Activated naive CD8-positive, alpha-beta T cell treated with anti-CD3 and anti-CD28 coated beads for 36 hours (primary cell): ENCODE measurements at places on chromosomes 7 and 10.

- DNase-seq, result no peak
- H3K27me3 ChIP-seq, result peaks cover 8% of the 10 kb centered on the region
- H3K36me3 ChIP-seq, result no peaks in the 10 kb centered on the region
- no peak overlapping the region for H3K27ac ChIP-seq
These were observed 146.7 kb downstream of the SEM1 start for GRCh38 chr7:96562966-96563365.

DNA sequence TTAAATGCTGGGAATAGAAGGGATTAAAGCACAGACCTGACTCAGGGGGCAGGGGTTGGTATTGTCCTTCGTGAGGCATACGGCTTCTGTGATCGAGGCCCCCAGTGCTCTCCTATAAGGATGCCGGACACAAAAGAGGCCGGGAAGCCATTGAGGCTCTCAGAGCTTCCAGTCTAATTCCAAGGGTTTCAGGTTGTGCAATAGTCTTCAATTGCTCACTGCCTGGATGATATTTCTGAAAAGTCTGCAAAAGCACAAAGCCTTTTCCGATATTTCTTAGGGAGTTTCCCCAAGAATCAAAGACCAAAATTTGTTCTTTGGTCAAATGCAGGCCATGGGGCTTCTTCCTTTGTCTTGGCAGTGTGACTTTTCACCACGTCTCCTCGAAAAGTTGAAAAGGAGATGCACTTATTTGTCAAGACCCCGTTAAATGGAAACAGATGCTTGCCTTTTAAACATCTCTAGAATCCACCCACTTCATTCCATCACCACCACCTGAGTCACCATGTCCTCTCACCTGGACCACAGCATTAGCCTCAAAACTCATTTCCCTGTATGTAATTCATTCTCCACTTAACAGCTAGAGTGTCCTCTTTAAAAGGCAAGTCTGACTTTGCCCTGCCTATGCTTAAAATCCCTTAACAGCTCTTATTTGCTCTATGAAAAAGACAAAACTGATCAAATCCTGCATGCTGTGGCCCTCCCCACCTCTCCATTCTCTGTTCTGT lies 134.8 kb upstream of the NAMPT start:
- H3K27ac ChIP-seq, result peak overlapping the region; percentile 74
- H3K27me3 ChIP-seq, result peaks cover 34% of the 10 kb centered on the region
- peak; percentile 42 for DNase-seq

DNA sequence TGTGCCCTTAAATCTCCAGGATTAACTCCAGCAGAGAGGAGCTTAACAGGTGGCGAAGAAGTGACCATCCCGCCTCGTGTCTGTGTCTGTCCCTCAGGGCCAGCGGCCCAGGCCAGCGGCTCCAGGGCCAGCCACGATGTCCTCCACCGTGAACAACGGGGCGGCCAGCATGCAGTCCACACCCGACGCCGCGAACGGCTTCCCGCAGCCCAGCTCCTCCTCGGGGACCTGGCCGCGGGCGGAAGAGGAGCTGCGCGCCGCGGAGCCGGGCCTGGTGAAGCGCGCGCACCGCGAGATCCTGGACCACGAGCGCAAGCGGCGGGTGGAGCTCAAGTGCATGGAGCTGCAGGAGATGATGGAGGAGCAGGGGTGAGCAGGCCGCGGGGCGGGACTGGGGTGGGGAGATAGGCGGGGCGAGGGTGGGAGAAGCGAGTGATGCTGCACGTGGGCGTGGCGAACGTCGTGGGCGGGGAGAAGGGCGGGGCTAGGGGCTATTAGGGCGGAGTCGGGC lies 33.3 kb downstream of the SRRM3 start:
- peak; percentile 80 for DNase-seq
- peaks cover 80% of the 10 kb centered on the region for H3K27me3 ChIP-seq
- peaks cover 2% of the 10 kb centered on the region for H3K4me1 ChIP-seq
- H3K36me3 ChIP-seq, result no peaks in the 10 kb centered on the region
- H3K4me3 ChIP-seq, result peak overlapping the region; percentile 50
- no peak overlapping the region for H3K27ac ChIP-seq

- peaks cover 67% of the 10 kb centered on the region for H3K27me3 ChIP-seq
- no peaks in the 10 kb centered on the region for H3K36me3 ChIP-seq
- DNase-seq, result peak; percentile 3
These were observed at the start of gene IGFBP1 for GRCh38 chr7:45888185-45888992. Gene IGFBP1, plus strand, starts transcription at chr7:45888488. Its CDS starts 165 bp downstream, at chr7:45888653.

DNA sequence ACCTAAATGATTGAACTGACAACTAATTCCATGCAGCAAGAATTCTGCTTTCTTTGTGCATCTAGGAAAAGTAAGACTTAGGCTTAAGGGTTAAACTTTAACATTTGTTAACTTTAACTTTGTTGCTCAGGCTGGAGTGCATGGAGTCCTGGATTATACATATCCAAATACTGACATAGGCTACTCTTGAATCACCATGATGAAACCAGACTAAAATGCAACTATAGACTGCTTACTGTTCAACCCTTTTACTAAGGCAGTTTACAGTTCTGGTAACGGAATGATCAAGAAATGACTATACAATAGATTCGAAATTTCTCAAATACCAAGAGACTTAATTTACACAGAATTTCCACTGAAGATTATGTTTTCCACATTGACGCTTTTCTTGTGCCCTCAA lies 52.0 kb downstream of the PUS7 start:
- H3K4me3 ChIP-seq, result no peak overlapping the region
- no peak overlapping the region for H3K27ac ChIP-seq
- no peak for DNase-seq
- peaks cover 21% of the 10 kb centered on the region for H3K36me3 ChIP-seq
- no peaks in the 10 kb centered on the region for H3K4me1 ChIP-seq

DNA sequence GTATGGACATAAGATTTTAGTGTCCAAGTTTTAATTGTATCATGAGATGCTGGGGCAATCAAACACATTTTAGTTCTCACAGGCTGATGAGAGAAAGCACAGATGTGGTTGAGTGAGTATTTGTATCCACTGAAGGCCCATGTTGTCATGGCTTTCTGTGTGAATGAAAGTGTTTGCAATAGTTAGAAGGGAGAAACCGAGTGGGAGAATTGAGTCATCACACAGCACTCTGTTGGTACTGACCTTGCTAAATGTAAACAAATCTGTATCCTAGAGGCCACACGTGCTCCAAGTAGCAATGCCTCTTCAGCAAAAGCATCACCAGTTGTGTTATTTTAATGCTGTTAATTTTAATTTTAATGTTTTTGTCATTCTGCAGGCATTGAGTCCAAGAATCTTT lies 121.2 kb downstream of the EMX2 start:
- DNase-seq, result no peak
- H3K36me3 ChIP-seq, result no peaks in the 10 kb centered on the region
- no peaks in the 10 kb centered on the region for H3K4me1 ChIP-seq
- H3K27ac ChIP-seq, result no peak overlapping the region
- H3K27me3 ChIP-seq, result peaks cover 36% of the 10 kb centered on the region

GRCh38 chr7:6656413-6656812 lies 19.3 kb downstream of the ZNF316 start:
- DNase-seq, result no peak
- H3K36me3 ChIP-seq, result peaks cover 19% of the 10 kb centered on the region
- peaks cover 15% of the 10 kb centered on the region for H3K4me1 ChIP-seq
- H3K4me3 ChIP-seq, result no peak overlapping the region
- no peaks in the 10 kb centered on the region for H3K27me3 ChIP-seq

GRCh38 chr10:69088801-69089501 lies 1.0 kb downstream of the SRGN start:
- H3K4me3 ChIP-seq, result peak overlapping the region; percentile 94
- H3K27ac ChIP-seq, result peak overlapping the region; percentile 96
- H3K4me1 ChIP-seq, result peaks cover 70% of the 10 kb centered on the region
- no peaks in the 10 kb centered on the region for H3K27me3 ChIP-seq

DNA sequence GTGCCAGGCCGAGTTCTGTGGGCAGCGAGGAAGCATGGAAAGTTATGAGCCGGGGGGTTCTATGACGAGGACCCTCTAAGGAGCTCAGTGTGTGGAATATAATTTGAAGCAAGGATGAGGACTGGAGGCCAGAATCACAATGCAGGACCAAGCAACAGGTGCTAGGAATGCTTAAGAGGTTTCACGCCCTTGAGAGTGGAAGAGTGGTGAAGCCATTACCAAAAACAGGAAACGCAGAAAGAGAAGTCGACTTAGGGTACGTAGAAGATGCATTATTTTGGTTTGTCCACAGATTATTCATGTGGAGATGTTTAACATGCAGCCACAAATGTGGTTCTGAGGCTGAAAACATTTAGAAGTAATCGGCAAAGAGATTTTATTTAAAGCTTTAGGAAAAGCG lies 78.7 kb downstream of the PIP4K2A start:
- H3K4me1 ChIP-seq, result peaks cover 79% of the 10 kb centered on the region
- H3K4me3 ChIP-seq, result peak overlapping the region; percentile 22
- no peak for DNase-seq
- no peaks in the 10 kb centered on the region for H3K27me3 ChIP-seq

DNA sequence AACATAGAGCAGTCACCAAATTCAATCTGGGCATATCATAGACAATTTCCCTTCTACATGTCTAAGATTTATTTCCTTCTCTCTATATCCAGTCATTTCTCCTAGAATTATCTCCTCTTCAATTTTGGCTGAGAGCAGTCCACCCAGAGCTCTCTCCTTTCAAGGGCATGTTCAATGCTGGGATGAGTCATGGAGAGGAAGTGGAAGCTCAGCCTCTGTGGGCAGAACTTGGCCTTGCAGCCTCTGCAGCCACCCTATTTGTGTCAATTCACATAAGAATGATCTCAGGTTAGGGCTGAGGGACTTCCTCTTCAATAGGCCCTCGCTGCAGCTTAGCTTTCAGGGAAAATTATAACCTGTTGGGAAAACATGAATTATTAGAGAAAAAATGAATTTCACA lies 560.8 kb downstream of the POM121L12 start:
- H3K36me3 ChIP-seq, result no peaks in the 10 kb centered on the region
- DNase-seq, result no peak
- no peaks in the 10 kb centered on the region for H3K4me1 ChIP-seq
- no peak overlapping the region for H3K27ac ChIP-seq
- no peak overlapping the region for H3K4me3 ChIP-seq
- no peaks in the 10 kb centered on the region for H3K27me3 ChIP-seq
